ENCODE measurements at places on chromosomes 4 and X.

DNA sequence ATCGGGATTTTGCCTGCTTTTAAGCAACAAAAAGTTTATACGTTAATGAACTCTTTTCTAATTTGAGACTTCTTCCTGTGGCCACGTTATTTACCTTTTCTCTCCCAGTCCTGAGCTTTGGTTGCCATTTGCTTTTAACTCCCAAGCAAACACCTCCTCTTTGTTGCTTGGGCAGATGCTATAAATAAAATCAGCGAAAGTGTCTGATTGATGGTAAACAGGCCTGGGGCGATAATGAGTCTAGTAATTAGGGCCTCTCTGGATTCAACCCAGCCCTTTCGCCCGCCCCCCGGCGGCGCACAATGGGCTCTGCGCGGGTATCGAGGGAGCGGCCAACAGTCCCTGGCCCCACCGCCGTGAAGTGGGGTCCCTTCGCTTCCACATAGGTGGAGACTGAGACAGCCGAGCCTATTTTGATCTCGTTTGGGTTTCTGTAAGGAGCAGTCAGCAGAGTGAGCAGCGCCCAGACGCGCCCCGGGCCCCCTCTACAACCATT, 790 bp downstream of the CLGN start:
- DNase-seq: peak; percentile 41

DNA sequence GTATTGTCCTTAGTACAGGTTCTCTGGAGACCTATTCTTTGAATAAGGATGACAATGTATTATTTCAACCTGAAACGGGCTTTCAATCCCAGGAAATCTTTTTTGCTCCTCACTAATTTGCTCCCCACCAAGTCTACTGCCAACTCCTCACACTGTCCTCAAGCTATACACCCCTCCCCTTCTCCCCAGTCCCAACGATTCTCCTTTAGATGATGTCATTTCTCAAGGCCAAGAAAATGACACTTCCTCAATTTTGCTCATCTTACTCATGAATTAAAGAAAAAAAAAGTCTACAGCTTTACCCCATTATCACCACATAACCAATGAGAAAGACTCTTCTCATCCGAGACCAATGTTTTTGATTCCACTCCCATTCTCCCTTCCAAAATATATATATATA, 20.6 kb downstream of the AP1S2 start:
- DNase-seq: no peak

DNA sequence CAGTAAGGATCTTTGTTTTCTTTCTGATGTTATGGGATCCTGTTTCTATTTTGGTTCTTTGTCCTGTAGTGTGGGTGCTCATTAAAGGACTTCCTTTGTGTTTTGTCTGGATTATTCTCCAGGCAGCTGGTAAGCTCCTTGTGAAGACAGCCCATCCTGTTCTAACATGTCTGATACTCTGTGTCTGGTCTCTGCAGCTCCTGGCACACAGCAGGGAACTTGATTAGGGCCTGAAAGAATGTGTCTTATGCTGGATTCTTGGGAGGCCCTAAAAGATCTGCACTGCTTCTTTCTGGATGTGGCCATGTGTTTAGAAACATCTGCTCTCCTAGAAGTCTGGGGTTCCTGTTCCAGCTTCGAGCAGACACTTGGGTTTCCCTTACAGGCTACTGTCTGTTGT, 38.1 kb upstream of the ATXN3L start:
- DNase-seq: no peak

- DNase-seq: no peak
Observed at GRCh38 chr4:147157860-147158701, 212.4 kb upstream of the TTC29 start.

DNA sequence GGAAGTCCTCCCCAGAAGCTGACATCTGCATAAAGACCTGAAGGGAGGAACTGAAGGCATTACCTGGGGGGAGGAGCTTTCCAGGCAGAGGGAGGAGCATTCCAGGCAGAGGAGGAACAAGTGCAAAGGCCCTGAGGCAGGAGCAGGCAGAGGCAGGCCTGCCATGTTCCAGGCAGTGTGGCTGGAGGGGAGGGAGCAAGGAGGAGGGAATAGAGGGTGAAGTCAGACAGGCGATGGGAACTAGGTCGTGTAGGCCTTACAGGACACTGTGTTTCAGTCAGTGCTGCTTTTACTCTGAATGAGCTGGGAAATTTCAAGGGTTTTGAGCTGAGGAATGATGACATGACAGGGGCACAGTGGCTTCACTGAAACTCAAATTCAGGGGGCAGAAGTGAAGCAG, 292.7 kb downstream of the BCOR start:
- DNase-seq: no peak

DNA sequence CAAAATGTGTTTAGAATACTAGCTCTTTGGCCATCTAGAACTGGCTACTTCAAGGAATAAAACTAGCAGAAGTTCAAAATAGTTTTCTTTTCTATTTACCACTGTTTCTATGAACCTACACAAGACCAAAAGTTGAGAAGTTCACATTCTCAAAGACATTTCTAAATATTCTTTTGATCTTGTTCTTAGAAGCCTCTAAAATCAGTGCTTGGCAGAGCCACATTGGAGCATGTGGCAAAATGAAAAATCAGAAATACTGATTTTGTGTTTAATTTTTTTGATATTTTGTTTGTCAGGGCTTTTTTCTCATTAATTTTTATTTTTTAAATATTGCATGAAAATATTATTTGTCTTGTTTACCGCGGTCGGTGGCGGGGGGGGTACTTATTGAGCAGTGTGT, 853.8 kb upstream of the INTU start:
- DNase-seq: no peak

GRCh38 chr4:42656944-42657792, at the start of gene ATP8A1:
TSS of gene ATP8A1 (minus strand) at chr4:42657105. CDS start at chr4:42656873, 232 bp downstream.
- DNase-seq: peak; percentile 91

- no peak for DNase-seq
Observed at GRCh38 chr4:144582105-144582850, 63.7 kb upstream of the HHIP start.

DNA sequence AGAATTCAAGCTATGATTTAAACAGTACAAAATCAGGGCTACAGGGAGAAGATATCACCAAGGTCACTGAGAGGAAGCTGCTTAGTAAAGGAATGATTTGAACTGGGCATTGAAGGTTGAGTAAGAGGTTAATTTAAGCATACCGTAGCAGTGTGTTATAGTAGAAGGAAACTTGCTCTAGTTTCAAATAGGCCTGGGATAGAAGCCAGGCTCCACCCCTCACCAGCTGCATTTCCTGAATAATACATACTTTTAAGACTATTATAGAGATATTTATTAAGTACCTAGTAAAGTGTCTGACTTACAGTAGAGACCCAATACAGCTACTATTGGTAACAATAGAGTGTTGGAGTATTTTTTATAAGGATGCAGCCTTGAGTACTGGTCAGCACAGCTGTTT, 118.0 kb upstream of the GLRA2 start:
- DNase-seq: no peak

GRCh38 chr4:38931125-38931524, 63.5 kb downstream of the FAM114A1 start:
- no peak for DNase-seq

DNA sequence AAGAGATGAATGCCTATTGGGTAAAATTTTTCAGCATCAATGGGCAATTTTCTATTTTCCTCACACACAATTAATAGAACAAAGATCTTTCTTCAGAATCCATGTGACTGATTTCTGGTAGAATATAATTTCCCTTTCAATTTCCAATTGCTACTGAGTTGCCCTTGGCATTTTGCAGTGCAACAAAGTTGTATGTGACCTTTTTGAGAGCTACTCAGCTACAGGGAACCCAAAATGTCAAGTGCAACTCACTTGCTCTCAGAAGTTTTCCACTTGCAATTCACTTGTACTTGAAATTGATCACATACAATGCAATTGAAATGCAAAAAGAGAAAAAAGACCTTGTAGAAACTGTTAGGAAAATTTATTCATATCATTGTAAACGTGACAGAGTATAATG, 245.5 kb downstream of the BANK1 start:
- no peak for DNase-seq

DNA sequence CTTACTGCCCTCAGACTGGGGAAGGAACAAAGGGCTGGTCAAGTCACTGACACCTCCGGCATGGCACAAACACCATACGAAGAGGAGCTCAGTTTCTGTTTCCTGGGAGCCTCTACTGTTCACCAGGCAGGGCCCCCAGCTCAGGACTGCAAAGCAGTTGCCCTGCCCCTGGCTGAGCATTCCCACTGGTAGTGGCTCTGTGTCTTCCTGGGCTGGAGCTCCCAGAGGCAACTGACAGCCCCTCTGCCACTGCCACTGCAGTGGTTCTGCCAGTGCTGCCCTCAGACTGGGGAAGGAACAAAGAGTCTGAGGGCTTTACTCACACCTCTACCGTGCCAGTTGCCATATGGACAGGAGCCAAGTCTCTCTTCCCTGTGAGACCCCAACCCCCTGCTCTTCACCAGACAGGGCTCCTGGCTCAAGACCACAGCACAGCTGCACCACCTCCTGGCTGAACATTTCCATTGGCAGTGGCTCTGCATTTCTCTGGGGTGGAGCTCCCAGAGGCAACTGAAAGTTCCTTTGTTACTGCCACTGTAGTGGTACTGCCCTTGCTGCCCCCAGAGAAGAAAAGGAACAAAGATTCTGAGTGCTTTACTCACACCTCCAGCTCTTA, 67.9 kb downstream of the SMARCA5 start:
- DNase-seq: no peak

- peak; percentile 65 for DNase-seq
Observed at GRCh38 chr4:82044141-82044993, 329.4 kb downstream of the HNRNPD start.

DNA sequence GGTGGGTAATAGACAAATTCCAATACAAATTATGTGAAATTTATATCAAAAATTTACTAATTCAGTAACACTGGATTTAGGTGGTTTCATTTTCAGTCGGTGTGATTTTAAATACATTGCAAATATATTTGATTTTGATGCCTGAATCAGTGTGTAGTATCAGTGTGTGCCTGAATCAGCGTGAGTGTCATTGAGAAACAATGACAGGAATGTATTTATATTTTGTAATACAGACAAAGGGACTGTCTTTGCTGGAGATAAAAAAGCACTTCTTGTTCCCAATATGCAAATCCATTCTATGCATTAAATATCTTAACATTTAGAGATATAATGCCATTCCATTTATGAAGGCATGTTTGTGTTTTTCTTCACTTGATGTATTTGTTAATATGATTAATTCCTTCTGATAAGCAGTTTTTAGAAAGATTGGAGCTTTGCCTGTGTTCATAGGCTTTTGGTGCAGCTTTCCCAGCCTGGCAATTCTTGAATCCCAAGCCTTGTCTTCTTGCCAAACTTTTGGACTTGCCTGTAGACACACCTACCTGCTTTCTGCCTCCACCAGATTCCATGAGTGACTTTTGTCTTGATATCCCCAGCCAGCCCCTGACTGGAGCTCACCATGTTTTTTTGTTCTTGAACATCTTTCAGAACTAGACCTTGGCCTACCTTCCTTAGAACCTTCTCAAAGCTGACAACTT, 243.8 kb downstream of the ADGRL3 start:
- DNase-seq: no peak

DNA sequence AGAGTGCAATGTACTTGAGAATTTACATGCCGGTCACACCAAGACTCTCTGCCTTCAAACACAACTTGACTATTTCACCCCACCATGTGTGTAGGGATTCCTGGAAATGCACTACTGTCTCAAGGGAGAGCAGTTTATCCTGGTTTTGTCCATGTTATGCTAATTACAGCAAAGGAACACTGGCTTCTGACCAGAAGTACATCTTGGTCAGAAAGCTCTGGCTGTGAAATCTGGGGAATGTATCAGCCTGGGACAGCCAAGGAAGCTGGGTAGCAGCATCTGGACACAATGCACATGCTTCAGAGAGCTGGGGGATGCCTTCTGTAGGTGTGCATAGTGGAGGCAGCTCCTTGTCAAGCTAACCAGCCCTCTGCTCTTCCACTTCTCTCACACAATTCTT, 1432.6 kb upstream of the TENM3 start:
- no peak for DNase-seq

DNA sequence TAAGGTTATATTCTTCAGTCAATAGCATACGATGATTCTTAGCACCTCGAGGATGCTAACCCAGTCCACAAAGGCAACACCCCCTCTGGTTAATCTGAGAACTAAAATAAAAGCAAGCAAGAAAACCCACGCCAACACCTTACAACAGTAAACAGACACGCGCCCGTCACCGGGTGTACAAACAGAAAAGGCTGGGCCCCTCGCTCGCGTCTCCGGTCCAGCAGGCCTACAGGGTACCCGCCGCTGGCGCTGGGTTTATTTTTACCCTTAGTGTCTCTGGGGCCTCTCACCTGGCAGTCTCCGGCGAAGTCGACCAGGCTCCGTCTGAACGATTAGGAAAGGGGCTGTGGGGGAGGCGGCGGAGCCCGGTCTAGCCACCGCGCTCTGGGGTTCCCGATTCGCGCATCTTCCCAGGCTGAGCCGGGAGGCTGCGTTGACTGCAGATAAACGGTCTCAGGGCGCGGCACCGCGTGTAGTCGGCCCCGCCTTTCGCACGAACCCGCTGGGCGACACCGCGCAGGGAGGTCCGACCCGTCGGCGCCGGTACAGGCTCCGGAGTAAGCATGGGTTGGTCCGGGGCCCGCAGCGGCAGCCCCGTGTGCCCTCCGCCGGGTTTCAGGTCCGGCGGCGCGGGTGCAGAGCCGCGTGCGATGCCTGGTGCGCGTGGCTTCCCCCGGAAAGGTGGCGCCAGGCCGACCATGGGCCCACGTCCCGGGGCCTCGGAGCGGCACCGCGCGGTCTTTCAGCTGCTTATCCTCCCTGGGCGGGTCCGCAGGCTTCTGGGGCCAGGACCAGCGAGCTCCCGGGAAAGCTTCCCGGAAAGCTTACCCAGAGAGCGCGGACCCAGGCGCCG, 441 bp downstream of the SLC9B2 start:
- peak; percentile 84 for DNase-seq

DNA sequence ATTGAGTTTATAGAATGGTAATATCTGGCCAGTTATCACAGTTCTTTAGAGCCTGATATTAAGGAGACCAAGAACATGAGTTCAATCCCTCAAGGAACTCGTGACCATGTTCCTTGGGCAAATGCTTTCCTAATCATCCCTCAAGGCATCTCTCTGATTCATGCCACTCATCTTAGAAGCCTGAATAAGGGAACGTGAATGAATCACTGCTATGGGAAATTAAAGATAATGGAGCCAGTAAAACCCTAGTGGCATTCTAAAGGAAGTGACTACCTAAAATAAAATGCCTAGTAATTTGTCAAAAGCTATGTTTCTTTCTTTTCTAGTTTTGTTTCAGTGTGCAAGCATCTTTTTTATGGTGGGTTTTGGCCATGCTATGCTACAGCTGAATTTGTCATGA, 1161.3 kb downstream of the C4orf33 start:
- DNase-seq: no peak

DNA sequence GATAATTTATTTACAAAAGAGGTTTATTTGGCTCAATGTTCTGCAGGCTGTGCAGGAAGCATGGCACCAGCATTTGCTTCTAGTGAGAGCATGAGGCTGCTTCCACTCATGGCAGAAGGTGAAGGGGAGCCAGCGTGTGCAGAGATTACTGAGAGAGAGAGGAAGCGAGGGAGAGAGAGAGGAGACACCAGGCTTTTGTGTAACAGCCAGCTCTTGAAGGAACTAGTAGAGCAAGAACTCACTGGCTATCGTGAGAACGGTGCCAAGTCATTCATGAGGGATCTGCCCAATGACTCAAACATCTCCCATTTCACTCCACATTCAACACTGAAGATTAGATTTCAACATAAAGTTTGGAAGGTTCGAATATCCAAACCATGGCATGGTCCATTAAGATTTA, 12.7 kb downstream of the GUCY1A1 start:
- DNase-seq: peak; percentile 57
